ENCODE measurements at places on chromosomes 5 and 9.

GRCh38 chr5:1436036-1436435 lies 9.2 kb downstream of the SLC6A3 start:
- no peak for DNase-seq

DNA sequence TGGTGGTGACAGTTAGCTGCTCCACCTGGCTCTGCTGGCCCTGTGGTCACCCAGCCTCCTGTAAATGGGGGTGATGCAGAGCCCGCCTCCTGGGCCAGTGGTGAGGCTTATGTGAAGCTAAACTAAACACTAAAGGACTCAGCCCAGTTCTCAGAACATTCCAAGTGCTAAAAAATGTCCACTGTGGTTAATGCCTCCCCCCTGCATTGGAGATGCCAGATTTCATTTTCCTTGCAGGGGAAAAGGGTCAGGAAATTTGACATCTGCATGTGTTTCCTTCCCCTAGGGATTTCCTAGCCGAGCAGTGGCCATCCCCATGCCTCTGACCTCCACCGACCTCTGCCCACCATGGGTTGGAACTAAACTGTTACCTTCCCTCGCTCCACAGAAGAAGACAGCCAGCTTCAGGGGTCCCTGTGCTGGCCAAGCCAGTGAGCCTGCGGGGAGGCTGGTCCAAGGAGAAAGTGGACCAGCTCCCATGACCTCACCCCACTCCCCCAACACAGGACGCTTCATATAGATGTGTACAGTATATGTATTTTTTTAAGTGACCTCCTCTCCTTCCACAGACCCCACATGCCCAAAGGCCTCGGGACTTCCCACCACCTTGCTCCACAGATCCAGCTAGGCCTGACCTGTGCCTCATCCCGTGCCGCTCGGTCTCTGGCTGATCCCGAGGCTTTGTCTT lies 13.0 kb downstream of the CD74 start:
- DNase-seq = no peak

- no peak for DNase-seq
Measured at GRCh38 chr5:11013793-11014192, 252.8 kb upstream of the DAP start.

DNA sequence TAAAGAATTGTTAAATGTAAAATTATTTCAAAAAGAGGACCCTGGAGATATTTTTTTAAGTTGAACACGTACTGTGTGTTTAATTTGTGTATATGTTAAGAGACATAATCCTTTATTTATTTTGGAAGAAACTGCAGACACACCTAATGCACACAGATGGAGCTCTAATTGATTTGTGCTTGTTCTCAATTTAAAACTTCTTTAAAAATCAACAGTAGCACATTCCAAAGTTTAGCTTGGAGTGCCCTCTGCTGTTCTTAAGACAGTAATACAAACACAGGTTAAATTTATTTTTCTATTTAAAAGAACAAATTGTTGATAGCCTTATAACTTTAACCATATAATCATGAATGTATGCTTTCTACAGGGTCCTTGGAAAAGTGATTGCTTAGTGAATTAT lies 277.6 kb upstream of the ADAMTS16 start:
- DNase-seq = no peak

DNA sequence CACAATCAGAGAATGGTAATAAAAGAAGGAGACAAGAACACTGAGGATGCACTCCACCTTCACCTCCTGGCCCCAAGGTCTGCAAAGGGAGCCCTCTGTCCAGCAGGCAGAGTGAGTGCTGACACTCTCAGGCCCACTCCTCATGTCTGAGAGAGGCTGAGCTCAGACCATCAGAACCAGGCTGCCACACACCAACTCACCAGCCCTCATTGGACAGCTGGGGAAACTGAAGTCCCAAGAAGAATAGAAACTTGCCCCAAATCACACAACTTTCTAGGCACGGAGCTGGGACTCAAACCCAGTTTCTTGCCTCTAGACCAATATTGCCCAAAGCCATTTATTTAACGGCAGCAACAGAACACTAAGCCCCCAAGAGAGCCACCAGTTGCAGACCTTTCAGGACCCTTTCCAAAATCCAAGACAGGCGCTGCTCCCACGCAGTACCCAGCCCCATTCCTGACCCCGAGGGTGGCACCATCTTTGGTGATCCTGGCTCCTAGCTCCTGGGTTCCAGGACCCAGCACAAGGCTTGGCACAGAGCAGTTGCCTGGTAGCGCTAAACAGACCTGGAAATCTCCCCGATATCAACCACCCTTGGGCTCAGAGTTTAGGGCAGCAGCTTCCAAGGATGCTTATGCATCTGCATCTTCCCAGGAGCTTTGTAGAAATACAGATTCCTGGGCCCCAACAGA lies 192.4 kb downstream of the GABBR2 start:
- DNase-seq = no peak

DNA sequence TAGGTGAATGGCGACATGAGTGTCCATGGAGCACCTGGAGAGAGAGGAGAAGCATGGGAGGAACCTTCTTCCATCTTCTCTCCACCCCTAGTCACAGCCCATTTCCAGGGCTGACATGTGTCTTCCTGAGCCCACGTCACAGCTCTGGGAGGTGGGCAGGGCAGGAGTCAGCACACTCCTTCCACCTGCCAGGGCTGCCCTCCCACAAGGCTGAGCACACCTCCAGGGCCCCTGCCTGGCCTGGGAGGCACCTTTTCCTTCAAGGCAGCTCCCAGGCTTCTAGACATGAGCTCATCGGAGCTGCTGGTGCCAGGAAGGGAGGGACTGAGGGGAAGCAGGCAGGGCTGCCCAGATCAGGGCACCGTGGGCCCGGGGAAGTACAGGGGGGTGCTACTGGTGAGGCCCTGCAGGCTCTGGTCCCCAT lies 13.6 kb upstream of the SYNPO start:
- no peak for DNase-seq

- DNase-seq = no peak
Measured at GRCh38 chr5:172403189-172403796, 51.0 kb downstream of the SH3PXD2B start.

GRCh38 chr9:78439866-78440830 lies 143.2 kb downstream of the PSAT1 start:
- DNase-seq = no peak

GRCh38 chr5:149760854-149761187 lies 30.7 kb downstream of the PPARGC1B start:
- no peak for DNase-seq

DNA sequence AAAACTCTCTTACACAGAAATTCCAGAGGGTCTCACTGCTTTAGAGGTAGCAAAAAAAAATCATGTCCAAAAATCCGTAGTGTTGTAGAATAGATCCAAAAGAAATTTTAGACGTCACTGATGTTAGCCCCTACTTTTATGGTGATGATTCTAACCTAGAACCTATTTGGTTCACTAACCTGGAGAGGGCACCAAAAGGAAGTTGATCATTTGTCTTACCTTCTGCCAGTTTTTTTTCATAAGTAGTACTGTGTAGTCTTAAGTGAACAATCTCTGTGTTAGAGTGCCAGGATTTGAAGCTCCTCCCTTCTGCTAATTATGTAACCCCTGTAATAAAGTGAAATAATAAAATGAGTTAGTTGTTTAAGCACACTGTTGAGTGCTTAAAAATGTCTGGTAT lies 215.2 kb downstream of the SMARCA2 start:
- DNase-seq = no peak

All from activated T-cell treated with anti-CD3 and anti-CD28 coated beads, Interleukin-2, amount 50 U/mL, for 72 hours (primary cell).